ENCODE measurements at places on chromosomes 12 and 14.

DNA sequence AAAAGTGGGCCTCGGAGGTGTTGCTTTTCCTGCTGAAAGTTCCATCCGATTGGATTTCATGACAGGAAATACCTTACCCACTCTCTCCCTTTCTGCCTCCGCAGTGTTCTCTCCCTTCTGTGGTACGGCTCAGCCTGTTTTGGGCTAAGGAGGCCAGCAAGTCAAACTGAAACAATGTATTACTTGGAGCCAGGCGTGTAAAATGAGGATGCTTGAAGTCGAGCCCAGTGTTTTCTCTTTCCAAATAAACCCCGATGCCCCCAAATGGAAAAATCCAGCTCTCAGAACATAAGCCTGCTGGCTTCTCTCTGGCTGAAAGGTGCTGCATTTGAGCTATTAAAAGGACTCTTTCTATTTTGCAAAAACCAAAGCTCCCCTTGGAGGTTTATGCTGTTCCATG is 124.7 kb downstream of the ZNF664 start:
- DNase-seq: no peak

DNA sequence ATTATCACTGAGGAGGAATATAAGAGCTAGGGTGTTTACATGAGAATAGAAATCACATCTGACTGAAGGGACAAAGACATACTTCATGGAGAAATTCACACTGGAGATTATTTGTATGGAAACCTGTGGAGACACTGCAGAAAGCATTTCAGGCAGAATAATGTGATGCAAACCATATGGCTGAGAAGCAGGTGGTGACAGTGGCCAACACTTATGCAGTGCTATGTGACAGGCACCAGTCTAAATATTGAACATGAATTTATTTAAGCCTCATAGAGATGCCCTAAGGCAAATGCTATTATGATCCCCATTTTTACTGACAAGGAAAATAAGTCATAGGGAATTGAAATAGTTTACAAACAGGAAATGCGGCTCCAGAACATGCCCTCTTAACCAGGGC is 16.2 kb downstream of the ALG10B start:
- DNase-seq: no peak

- DNase-seq: peak; percentile 35
Observed at GRCh38 chr12:56565510-56566101, 44.0 kb downstream of the RBMS2 start.

DNA sequence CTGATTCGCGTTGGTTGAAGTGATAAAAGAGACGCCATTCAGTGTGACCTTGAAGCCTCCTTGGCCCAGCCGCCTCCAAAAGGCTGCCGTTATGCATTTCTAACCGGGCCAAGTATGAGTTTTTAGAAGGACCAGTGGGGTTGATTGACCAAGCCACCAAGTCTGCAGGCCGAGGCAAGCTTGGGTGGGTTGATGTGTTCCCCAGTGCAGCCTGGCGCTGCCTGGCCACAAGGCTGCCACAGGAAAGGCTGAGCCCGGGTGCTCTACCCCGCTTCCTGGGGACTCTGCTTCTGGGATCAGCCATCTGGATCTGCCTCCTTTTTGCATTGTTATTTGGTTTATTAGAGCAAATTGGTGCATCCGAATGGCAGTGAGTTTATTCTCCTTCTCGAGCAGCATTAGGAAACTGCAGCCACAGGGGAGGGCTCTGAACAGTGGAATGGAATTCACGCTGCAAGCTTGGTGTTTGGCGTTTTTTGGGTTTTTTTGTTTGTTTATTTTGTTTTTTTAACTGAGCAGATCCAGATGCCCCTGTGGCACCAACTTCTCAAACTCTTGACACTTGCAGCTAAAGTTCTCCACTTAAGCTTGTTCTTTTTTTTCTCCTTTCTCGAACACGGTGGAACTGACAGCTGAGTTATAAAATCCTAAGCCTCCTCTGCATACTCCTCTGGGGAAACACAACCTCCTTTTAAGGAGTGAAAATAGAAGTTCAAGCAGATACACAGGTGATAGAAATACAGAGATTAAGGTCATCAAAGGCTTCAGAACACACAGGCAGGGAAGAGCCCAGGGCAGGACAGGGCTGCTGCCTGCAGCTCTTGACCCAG is 145.4 kb upstream of the FKBP4 start:
- peak; percentile 3 for DNase-seq

GRCh38 chr14:100165376-100165775 is 5.9 kb upstream of the DEGS2 start:
- no peak for DNase-seq

- DNase-seq: peak; percentile 94
Observed at GRCh38 chr12:122399592-122400373, 22.7 kb downstream of the CLIP1 start.
